ENCODE measurements at places on chromosomes 5 and 9.
A peak's percentile ranks its signal among the peaks of the same experiment; 100 is the strongest.

DNA sequence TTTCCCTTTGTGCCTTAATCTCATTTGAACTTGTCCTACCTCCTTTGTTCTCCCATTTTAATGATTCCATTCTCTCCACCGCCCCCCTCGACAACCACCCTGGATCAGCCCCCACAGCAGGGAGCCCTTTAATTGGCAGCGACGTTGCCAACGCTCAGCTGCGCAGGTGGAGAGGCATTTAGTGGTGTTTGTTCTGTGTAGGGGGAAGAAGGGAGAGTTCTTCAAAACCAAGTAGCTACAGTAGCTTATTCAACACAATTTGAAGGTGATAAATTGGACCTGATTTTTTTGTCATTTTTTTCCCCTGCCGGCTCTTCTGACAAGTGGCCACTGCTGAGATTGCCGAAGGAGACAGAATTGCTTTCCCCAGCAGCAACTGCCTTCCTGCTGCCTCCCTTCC lies 499.1 kb downstream of the CDK5RAP2 start:
- no peak for DNase-seq

DNA sequence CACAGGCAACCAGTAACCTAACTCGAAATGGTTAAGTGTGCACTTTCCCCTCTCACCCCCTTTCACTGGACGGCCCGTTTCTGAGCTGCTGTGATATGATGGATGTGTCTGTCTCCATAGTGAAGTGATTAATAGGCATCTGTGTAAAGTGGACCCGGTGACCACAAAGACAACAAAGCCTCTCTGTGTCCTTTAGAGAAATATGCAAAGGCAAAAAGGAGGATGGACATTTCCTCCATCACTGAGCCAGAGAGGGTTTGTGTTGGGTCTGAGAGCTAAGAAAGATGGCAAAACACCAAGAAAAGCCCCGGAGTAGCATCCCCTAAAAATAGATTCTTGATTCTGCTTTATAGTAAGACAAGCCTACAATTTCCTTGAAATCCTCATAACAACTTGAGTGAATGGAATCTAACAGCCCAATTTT lies 120.6 kb downstream of the SEMA6A start:
- DNase-seq, result no peak

DNA sequence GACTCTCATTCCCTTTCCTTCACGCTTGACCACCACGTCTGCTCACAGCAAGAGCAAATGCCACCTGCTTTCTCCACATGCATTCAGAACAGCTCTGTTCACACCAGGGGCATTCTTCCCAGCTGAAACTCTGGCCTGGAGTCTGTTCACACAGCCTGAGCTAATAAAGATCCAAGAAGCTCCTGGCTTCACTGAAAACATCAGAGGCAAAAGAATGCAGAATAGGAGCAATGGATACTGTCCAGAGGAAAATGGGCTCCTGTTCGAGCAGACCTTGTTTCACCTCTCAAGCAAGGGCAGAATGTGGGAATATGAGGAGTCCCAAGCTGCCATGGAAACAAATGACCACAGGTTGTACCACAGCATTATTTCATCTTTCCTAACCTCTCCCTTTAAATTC lies 402.7 kb upstream of the TNC start:
- DNase-seq, result no peak

DNA sequence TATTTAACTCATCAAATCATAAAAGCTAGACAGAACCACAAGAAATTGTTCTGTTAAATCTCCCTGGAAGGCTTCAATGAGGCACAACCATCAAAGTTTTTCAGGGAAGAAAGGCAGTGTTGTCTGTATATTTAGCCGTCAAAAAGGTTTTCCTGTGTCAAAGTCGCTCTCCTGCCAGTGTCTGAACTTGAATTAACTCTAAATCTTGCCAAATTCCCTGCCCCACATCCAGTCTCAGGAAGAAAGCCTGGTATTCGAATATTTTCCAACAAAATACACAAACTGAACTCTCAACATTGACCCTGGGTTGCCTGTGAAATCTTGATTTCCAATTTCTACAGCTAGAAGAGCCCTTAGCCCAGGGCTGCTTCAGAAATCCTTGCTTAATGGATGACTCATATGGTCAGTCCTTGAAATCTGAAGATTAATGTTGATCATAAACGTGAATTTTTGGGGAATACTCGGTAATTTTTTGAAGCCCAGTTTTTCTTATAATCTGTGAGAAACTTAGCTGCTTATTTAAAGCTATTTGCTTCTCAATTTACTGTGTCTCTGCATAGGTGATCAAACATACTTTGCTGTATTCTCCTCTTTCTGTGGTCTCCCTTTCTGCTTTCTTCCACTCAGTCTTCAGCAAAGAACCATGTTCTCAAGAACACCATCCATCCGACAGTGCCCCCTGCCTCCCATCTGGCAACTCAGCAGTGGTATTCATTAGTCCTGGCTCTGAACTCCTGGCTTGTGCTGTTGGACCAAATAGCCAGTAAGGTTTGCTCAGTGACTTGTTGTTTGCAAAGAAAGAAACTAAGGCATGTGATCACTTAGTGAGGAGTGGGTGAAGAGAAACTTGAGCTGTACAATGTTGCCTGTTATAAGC lies 58.9 kb downstream of the NREP start:
- no peak for DNase-seq

DNA sequence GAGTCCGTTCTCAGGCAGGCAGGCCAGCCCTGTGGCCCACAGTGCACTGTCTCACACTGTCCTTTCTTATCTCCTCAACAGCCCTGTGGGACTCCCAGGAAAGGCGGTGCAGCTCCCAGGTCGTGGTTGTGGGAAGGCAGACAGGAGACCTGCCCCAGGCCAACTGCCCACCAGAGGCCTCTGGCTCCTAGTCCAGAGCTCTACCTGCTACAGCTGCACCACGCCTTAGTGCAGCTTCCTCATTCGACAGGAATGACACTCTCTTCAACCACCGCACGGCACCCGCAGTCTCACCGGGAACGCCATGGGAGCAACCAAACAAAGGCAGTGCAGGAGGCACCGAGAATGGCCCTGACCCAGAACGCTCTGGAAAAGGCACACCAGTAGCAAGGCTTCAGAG lies 25.3 kb downstream of the CAMSAP1 start:
- DNase-seq, result no peak

- no peak for DNase-seq
Measured at GRCh38 chr5:10125116-10125515, 124.6 kb downstream of the ATPSCKMT start.

GRCh38 chr5:165573445-165573844 lies 2068.0 kb downstream of the MAT2B start:
- DNase-seq, result no peak

GRCh38 chr9:962023-962422 lies 14.4 kb upstream of the DMRT3 start:
- no peak for DNase-seq

GRCh38 chr5:169157064-169157463 lies 143.9 kb downstream of the SLIT3 start:
- no peak for DNase-seq

DNA sequence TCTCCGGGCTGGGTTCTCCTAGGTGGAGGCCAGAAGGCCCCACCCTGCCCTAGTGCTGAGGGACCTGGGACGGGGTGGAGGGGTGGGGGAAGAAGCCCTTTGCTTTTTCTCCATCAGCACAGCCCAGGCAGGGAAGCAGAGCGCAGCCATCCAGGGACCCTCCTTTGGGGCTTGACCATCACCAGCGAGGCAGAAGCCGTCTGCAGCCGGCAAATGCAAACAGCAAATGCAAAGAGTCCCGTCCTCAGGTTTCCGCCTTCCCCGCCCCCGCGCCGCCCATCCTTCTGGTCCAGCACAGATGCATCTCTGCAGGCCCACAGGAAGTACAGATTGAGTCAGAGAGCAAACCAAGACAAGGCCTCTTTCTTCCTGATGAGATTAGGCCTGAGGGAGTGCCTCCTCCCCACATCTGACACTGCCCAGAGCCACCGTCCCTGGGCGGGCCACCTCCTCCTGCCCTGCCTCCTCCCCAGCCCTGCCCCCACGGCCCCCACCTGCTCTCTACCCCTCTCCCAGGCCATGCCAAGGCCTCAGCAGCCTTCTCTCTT lies 23.4 kb downstream of the CORO2A start:
- no peak for DNase-seq

GRCh38 chr5:1010181-1010510 lies 1.5 kb downstream of the NKD2 start:
- DNase-seq, result no peak

GRCh38 chr5:67732921-67733320 lies 482.6 kb upstream of the PIK3R1 start:
- DNase-seq, result no peak

- DNase-seq, result peak; percentile 35
Measured at GRCh38 chr5:171801-172331, 19.4 kb upstream of the LRRC14B start.

DNA sequence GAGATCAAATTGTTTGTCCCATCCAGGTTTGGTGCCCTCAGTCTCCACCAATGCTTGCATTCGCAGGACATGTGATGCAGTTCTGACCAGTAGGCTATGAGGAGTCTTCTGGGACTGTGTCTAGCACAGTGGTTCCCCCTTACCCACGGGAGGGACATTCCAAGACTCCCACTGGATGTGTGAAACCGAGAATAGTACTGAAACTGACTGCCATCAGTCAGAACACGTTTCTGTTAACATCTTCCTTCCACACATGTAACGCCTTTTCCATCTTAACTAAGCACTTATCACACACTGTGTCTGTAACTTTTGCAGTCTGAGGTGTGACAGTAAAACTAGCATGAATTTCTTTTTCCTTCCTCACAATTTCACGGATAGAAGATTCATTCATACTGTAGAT lies 74.7 kb downstream of the PTTG1 start:
- no peak for DNase-seq

GRCh38 chr5:139149477-139150199 lies 48.5 kb downstream of the SIL1 start:
- DNase-seq, result no peak

GRCh38 chr5:82560561-82560960 lies 282.4 kb upstream of the RPS23 start:
- no peak for DNase-seq

DNA sequence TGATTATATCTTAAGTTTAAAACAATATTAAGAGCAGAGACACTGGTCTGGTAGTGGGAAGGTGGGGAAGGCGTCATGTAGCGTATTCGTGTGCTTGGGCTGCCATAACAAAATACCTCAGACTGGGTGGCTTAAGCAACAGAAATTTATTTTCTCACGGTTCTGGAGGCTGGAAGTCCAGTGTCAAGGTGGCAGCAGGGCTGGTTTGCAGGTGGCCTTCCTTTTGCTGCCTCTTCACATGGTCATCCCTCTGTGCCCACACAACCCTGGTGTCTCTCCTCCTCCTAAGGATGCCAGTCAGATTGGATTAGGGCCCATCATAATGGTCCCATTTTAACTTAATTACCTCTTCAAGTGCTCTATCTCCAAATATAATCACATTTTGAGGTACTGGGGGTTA lies 9.6 kb downstream of the IL31RA start:
- no peak for DNase-seq

- DNase-seq, result no peak
Measured at GRCh38 chr9:85421641-85422040, 320.1 kb downstream of the AGTPBP1 start.

DNA sequence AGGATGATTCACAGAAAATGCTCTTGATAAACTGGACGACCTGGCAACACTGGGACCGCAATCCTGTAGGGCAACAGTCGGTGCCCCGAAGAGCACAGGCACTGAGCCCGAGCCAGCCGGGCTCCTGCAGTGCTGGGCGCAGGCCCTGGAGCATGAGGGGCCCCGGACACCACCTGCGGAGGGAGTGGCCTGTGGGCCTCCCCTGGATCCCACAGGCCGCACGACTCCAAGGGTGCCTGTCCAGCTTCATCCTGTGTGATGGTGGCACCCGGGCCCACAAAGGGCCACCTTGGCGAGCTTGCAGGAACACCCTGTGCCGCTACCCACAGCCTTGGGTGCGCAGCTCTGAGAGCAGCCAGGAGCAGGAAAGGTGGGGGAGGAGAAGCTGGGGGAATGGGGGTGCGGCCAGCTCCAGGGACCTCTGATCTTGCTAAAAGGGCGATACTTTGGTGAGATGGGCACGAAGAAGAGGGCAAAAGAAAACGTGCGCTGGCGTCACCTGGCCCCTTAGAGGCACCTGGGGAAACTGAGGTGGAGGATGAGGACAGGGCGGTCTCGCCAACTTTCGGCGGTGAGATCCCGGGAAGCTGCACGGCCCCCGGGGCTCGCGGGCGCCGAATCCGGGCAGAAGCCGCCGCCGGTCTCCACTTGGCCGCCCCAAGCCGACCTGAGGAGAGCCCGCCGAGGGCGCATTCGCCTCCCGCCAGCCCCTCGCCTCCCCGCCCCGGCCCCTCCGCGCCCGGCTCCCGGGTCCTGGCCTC lies 722 bp downstream of the TBC1D9B start:
- DNase-seq, result no peak

DNA sequence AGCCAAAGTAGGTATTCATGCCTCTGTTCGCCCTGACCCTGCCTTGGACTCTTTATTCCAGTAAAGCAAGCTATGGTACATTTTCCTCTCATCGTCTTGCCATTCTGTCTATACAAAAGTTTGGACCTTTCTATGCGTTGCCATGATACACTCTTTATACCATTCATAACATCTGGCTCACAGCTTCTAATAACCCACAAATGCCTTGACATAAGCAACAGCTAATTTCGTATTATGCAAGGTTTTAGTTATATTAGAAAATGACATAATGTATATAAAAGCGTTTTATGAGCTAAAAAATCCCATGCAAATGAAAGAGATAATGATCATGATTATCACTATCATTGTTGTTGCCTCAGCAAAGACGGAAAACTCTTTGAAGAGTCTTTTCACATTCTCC lies 265.7 kb downstream of the TMEM167A start:
- no peak for DNase-seq

GRCh38 chr5:126115059-126115629 lies 308.1 kb upstream of the GRAMD2B start:
- no peak for DNase-seq

GRCh38 chr5:81994679-81995078 lies 22.9 kb downstream of the ATG10 start:
- DNase-seq, result no peak

GRCh38 chr9:107489144-107489673 lies 360 bp downstream of the KLF4 start:
- no peak for DNase-seq

GRCh38 chr9:15519831-15520230 lies 9.1 kb upstream of the PSIP1 start:
- DNase-seq, result no peak

GRCh38 chr5:127564002-127564769 lies 46.7 kb downstream of the PRRC1 start:
- no peak for DNase-seq

GRCh38 chr9:103296189-103296588 lies 301.1 kb downstream of the CYLC2 start:
- no peak for DNase-seq

GRCh38 chr9:117448066-117448465 lies 33.2 kb upstream of the ASTN2 start:
- DNase-seq, result no peak

GRCh38 chr9:111728617-111729366 lies 65.9 kb downstream of the SHOC1 start:
- no peak for DNase-seq

- DNase-seq, result no peak
Measured at GRCh38 chr9:119868694-119869093, 499.5 kb upstream of the BRINP1 start.

DNA sequence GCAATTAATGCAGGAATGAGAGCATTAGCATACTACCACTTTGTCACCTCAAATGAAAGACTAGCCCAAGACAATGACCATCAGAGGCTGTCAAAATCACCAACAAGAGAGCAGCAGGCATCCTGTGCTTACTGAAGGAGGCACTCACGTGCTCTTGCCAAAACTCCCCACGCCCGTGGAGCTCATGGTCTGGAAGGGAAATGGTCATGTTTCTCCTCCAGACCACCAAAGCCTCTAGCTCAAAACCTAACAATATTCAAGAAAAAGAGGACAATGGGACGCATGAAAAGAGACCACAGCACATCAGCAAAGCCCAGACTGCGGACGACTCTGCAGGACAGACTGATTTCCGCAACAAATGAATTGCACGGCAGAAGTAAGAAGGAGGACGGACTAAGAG lies 12.8 kb downstream of the AKNA start:
- DNase-seq, result no peak
